ENCODE measurements at places on chromosomes 16 and 17. TPM values are rescaled to one million over a fixed set of nuclear protein-coding genes. Genes with fewer than 3 reads are reported as not detected.

MYH8 gene
- not detected for total RNA-seq

SNAI3 gene
- total RNA-seq: 6.7 TPM

NMT1 gene
- total RNA-seq: 46.0 TPM

PRSS27 gene
- 3.2 TPM for total RNA-seq

GRCh38 chr17:77119668-77120301 lies 21.0 kb upstream of the SEC14L1 start:
- no peak for DNase-seq

CMTM1 gene
- total RNA-seq: 6.5 TPM

DNA sequence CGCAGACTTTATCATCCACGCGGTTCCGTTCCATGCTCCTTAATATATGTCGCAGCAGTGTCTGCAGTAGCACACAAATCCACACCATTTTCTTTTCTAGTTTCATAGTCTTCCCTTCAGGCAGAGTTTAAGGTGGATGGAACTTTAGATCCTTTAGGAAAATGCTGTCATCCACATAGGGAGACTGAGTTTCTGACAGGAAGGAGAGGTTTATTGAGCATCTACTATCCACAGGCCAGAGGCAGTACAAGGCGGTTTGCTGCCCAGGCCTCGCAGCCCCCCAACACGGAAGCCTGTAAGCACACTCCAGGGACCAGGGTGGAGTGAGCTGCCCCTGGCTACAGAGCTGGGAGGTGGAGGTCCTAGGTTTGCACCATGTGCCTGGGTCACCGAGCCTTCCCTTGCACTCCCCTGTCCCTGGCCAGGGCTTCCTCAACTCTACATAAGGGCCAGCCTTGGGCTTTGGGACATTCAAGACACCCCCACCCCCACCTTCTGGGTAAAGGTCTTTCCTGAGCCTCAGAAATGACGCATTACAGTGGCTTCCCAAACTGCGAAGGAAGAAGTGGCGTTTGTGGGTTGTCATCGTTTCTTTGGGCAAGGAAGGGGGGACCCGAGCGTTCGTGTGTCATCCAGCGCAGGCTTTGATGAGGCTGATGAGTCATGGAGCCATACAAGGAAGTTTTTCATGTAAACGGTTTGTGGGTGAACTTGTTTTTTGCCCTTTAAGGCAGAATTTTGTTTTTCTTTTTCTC lies 146.5 kb upstream of the PLCG2 start:
- DNase-seq: peak; percentile 94

GRCh38 chr17:67076290-67076689 lies 31.9 kb downstream of the CACNG1 start:
- DNase-seq: no peak

HS3ST2 gene
- total RNA-seq: not detected
